NCI-H1105 (cell line): ENCODE measurements at places on chromosomes 7 and 10.
A peak's percentile ranks its signal among the peaks of the same experiment; 100 is the strongest.

DNA sequence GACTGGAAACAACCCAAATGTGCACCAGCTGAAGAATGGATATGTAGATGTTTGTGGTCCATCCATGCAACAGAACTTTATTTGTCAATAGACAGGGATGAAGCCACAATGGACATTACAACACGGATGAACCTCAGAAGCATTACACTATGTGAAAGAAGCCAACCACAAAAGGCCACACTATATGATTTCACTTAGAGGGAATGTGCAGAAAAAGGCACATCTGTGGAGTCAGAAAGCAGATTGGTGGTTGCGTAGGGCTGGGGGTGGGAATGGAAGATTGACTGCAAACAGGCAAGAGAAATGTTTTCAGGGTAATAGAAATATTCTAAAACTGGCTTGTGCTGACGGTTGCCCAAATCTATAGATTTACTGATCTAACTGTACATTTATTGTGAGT is 34.3 kb upstream of the WASHC2A start:
- no peak for DNase-seq

- no peak for DNase-seq
These were observed 188.6 kb downstream of the RPS24 start for GRCh38 chr10:78222096-78222790.

DNA sequence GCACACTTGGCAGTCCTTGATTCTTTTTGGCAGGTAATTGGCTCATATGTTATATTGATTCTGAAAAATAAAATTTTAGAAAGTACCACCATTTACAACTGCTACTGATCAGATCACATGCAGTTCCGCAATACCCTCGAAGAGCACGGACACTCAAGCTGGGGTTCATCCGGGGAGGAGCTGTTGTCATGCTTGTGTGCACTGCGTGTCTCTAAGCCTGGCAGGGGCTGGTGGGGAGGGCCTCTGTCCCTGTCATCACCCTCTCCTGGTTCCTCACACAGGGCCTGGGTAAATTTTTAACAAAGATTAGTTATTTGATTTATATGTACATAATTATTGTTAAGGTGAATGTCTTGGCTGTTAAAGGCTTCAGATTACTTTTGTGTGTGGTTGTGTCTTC is 45.2 kb downstream of the TRRAP start:
- no peak for DNase-seq

DNA sequence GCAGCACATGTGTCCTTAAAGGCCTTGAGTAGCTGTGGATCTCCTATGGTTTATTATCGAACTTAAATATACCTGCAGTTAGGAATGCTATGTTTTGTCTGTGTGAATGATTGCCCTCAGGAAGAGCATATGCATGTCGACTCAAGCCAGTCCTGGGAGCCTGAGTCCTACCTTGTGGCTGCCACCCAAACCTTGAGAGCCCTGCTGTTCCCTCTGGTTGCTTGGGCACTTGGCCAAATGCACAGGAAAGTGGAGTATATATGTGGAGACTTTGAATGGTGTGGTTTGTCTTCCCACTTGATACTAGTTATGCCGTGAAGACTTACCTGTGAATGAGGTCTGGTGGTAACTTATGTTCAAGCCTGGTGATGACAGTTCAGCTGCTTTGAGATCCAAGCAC is 409.8 kb downstream of the LRMDA start:
- DNase-seq, result peak; percentile 8

DNA sequence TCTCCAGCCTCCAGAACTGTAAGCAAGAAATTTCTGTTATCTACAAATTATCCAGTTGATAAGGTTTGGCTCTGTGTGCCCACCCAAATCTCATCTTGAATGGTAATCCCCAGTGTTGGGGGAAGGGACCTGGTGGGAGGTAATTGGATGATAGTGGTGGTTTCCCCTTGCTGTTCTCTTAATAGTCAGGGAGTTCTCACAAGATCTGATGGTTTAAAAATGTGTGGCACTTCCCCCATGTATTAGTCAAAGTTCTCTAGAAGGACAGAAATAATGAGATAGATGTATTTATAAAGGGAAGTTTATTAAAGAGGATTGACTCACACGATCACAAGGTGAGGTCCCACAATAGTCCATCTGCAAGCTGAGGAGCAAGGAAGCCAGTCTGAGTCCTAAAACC is 56.2 kb upstream of the APBB1IP start:
- no peak for DNase-seq

GRCh38 chr10:110363572-110364411 is 59.1 kb upstream of the SMNDC1 start:
- no peak for DNase-seq

- no peak for DNase-seq
These were observed 248.6 kb downstream of the GFRA1 start for GRCh38 chr10:116024271-116024878.

DNA sequence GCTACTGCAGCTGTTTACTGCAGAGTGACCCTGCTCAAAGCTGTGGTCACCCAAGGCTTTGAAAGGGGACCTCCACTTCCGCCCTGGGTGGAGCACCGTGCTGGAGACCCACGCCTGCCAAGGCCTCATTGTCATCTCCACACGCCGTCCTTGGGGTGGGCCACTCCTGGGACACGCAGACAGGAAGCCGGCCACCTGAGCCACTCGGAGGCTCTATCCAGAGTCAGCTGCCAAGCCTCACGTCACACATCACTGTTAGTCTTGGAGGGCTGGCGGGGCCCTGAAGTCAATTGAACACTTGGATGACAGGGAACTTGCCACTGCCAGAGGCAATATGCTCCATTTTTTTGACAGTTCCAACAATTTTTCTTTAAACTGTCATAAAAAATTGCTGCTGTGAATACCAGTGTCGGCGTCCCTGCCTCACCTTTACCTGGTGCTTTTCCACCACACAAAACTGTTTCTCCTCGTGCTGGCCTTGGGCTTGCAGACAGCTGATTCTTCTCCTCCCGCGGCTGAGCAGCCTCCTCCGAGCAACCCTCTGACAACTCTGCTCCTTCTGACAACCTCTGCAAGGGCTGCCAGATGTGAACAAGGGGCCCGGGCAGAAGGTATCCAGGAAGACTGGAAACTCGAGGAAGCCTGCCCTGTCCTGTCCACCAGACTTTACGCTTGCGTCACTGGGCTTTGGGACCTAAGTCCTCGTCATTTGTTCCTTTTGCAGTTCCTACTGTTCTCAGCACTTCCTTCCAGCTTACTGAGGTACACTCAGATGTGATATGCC is 81.9 kb downstream of the EGFR start:
- no peak for DNase-seq

GRCh38 chr10:28778524-28778923 is 101.2 kb downstream of the BAMBI start:
- no peak for DNase-seq

- DNase-seq, result no peak
These were observed 440 bp downstream of the CTNNA3 start for GRCh38 chr10:67695555-67695954.

DNA sequence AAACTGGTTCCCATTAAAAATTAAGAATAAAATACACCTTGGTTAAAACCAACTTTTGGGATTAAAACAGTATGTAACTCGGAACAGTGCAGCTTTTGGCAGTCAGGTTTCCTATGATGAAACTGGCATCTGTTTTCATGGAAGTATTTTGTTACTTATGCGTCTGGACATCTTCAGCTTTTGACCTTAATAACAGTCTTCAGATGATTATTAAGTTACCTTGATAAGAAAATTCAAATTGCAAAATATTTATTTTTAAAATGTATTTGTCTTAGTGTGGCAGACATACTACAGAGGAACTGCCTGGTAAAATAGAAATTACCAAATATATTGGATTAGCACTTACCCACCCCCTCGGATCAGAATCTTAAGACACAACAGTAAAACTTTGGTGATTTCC is 100.0 kb downstream of the ITGB8 start:
- no peak for DNase-seq

DNA sequence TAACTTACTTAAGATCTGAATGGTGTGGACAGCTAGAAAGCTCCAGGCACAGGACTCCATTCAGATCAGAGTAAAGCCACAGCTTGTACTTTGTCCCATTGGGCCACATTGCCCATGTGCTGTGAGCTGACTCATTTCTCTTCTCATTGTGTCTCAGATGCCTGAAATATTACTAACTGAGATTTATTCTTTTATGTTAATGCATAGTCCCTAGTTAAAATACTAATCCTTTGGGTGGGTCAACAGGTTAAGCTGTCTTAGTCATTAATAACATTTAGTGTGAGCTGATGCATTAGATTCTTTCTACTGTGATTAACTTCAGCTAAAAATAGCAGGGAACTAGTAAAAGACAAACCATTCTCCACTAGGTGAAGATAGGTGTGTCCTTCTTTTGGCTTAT is 104.7 kb upstream of the ARMC3 start:
- no peak for DNase-seq

GRCh38 chr7:14292737-14293136 is 303.3 kb upstream of the ETV1 start:
- no peak for DNase-seq

- DNase-seq, result no peak
These were observed 1.1 kb upstream of the DMTF1 start for GRCh38 chr7:87151002-87151728.

DNA sequence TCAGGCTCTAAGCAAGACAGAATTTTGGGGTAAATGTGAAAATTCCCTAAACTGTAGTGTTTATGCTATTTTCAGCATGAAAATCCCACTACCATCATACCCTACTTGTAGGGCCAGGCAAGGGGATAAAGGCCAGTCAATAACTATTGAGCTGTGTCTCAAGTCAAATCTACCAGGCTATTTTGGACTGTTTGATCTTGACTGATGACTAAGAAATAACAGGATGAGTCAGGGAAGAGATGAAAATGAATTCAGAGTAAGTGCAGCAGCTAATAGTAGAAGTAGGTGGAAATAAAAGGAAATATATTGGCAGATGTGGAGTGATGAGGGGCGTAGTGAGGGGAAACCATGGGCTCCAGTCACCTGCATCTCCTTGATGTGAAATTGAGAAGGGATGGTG is 225.8 kb upstream of the PHYHIPL start:
- DNase-seq, result no peak

DNA sequence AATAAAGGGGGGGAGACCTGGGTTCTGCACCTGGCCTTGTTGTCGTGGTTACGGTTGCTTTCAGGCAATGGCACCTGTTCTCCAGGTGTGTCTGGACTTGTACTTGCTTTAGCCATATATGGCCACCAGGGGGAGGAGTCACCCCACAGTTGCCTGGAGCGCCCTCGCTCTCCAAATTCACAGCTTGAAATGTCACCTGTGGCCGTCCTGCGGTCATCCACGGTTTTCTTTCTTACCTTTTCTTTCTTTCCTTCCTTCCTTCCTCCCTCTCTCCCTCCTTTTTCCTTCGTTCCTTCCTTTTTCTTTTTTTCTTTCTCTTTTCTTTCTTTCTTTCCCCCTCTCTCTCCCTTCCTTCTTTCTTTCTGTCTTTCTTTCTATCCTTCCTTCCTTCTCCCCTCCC is 157.2 kb upstream of the ZNF92 start:
- peak; percentile 85 for DNase-seq

- DNase-seq, result no peak
These were observed 103.9 kb downstream of the CTBP2 start for GRCh38 chr10:125056161-125057132.

- no peak for DNase-seq
These were observed 74.6 kb upstream of the FRMD4A start for GRCh38 chr10:14405076-14406065.

- DNase-seq, result no peak
These were observed 9.1 kb downstream of the C10orf90 start for GRCh38 chr10:126661356-126661755.

- no peak for DNase-seq
These were observed 13.8 kb downstream of the TMEM273 start for GRCh38 chr10:49174261-49174925.

GRCh38 chr7:32583791-32584190 is 88.5 kb downstream of the AVL9 start:
- no peak for DNase-seq

GRCh38 chr10:13792006-13792405 is 205.2 kb downstream of the PRPF18 start:
- DNase-seq, result peak; percentile 45

DNA sequence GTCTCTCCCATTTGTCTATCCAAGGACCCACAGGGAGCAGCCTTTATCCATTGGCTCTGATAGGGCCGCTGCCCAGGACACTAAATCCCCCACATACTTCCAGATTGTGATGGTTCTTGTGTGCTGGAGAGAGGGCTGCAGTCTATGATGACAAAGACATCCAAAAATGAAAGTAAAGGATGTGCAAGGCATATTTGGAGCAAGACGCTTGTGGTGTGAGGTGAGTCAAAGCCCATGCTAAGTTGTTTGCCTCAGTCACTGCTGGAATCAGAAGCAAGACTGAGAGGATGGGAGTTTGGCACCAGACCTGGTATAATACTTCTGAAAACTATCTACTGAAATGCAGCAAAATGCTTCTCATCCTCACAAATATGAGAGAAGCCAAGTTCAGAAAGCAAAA is 22.7 kb downstream of the ZNF22 start:
- DNase-seq, result no peak

DNA sequence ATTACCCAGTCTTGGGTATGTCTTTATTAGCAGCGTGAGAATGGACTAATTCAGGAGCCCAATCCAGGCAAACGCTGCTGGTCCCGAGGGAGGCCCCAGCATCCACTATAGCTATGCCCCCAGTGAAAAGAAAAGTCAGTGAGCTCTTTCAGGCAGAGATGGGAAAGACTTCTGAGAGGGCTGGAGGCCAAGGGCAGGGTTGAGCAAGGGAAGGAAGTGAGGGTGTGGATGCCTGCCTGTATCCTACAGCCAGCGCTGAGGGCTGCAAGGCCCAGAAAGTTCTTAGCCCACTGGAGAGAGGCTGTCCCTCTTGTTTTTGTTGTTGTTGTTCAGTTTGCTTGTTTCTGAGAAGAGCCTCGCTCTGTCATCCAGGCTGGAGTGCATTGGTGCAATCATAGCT is 261.6 kb downstream of the ZEB1 start:
- DNase-seq, result no peak

GRCh38 chr7:65980478-65981250 is 1.3 kb downstream of the GUSB start:
- DNase-seq, result no peak

DNA sequence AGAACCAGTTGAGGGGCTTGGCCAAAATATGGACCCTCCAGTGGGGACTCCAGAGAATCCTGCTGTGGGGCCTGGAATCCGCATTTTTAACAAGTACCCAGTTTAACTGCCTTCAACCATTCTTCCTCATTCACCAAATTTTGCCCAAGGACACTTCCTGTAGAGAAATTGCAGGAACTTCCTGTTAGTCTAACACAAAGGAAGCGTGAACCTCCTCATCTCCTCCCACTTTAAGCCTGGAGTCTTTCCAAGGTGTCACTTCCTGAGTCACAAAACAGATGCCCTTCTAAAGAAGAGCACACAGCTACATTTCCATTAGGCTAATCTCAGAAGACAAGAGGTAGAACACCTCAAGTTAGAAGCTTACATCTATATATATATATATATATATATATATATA is 188.4 kb downstream of the PPP1R17 start:
- DNase-seq, result no peak

DNA sequence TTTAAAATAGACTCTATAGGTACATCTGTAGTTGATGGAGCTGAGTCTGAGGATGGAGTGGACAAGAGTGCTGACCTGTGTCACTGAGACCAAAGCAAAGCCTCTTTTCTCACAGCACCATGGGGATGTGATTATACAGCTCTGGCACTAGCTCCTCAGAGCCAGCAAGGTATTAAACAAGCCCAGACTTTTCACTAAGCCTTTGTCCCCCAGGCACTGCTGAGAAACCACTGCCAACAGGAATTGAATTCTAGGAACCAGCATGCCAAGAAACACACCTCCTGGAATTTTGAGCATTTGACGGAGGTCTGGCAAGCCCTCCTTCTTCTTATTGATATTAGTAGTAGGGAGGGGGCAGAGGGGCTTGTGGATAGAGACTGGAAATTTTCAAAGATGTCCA is 147.0 kb downstream of the C1GALT1 start:
- DNase-seq, result no peak

- no peak for DNase-seq
These were observed 66.4 kb downstream of the MTURN start for GRCh38 chr7:30201161-30201666.

GRCh38 chr7:25624051-25624450 is 395.8 kb upstream of the NPVF start:
- DNase-seq, result no peak
